Stomach (tissue), 19 donors: ENCODE measurements at places on chromosomes 7 and 10. TPM values are rescaled to one million over a fixed set of nuclear protein-coding genes. Genes with fewer than 3 reads are reported as not detected.

DNA sequence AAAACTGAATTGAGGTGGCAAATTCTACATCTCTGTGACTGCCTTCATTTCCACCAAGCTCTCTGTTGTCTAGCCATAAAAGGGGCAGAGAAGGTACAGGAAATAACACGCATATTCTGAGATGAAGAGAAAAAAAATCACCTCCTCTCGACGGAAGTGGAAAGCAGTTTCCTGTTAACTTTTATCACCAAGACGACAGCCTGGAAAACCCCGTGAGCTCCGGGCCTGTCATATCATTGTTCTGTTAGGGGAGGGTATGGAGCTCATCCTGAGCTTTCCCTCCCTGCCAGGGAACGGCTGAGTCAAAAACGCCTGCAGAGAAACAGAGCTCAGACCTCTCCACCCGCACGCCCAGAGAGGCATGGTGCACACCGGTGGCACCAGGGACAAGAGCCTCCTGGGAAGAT, 200.3 kb downstream of the PRPF18 start:
- H3K27ac ChIP-seq = peak overlapping the region; percentile 76
- peaks cover 7% of the 10 kb centered on the region for H3K4me1 ChIP-seq
- H3K4me3 ChIP-seq = no peak overlapping the region
- H3K27me3 ChIP-seq = no peaks in the 10 kb centered on the region
- DNase-seq = peak; percentile 82

GRCh38 chr10:76466836-76467503, 1035.5 kb downstream of the LRMDA start:
- no peaks in the 10 kb centered on the region for H3K4me1 ChIP-seq
- no peak for DNase-seq
- H3K4me3 ChIP-seq = no peak overlapping the region
- no peaks in the 10 kb centered on the region for H3K36me3 ChIP-seq

DNA sequence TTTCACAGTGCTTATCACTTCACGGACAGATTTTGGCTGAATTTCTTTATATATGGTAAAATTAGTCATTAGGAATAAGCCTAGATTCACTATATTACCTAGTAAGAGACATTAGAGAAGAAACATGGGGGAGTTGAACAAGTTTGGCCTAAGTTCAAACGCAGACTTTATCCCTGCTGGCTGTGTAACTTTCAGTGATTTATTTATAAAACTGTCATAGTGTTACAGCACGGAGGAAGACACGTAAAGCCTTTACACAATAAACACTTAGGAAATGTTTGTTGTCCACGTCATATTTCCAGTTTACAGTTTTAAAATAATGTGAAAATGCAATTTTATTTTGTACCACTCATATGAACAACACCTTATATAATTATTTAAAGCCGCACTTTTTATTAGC, 661.5 kb downstream of the MAGI2 start:
- H3K36me3 ChIP-seq = no peaks in the 10 kb centered on the region
- no peak overlapping the region for H3K27ac ChIP-seq
- H3K4me1 ChIP-seq = no peaks in the 10 kb centered on the region
- H3K4me3 ChIP-seq = no peak overlapping the region
- no peaks in the 10 kb centered on the region for H3K27me3 ChIP-seq
- DNase-seq = peak; percentile 8

The PON1 gene
- polyA plus RNA-seq = 0.30 TPM

GRCh38 chr7:92135052-92135889, 994 bp upstream of the CYP51A1 start:
- H3K36me3 ChIP-seq = peaks cover 9% of the 10 kb centered on the region
- H3K27me3 ChIP-seq = no peaks in the 10 kb centered on the region
- H3K27ac ChIP-seq = peak overlapping the region; percentile 98
- peak; percentile 28 for DNase-seq
- H3K4me1 ChIP-seq = peaks cover 7% of the 10 kb centered on the region

- H3K27me3 ChIP-seq = no peaks in the 10 kb centered on the region
- no peak for DNase-seq
- H3K36me3 ChIP-seq = peaks cover 4% of the 10 kb centered on the region
- no peak overlapping the region for H3K27ac ChIP-seq
Observed at GRCh38 chr7:111860248-111860647, 298.0 kb upstream of the IMMP2L start.

GRCh38 chr7:65429642-65430343, 56.1 kb downstream of the ZNF92 start:
- no peak overlapping the region for H3K27ac ChIP-seq
- DNase-seq = no peak
- H3K4me3 ChIP-seq = no peak overlapping the region
- H3K36me3 ChIP-seq = no peaks in the 10 kb centered on the region
- no peaks in the 10 kb centered on the region for H3K27me3 ChIP-seq

DNA sequence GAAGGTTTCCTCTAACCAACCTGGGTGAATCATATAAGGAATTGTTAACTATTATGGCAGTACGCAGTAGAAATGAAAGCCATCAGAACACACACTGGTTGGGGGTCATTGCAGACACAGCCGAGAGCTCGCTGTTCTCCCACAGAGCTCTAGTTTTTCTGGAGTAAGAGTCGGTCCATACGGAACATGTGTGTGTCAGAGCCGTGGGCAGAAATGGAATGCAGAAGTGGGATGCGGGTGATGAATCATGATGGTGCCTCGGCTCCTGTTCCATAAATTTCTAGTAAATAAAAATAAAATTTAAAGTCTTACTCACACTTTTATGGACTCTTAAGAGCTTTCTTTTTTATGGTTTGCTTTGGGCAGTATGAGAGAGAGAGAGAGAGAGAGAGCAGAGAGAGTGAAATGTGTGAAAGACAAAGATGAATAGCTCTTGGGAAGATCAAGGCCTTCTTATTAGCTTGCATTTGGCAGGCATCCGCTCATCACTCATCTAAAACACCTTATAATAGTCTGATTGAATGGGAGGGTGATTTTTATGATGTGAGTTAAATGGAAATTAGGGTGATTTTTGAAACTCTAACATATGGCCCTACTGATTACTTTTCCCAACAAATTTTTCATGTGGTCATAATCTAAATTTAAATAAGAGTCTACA, 98.8 kb upstream of the PFKP start:
- peaks cover 7% of the 10 kb centered on the region for H3K27me3 ChIP-seq
- no peaks in the 10 kb centered on the region for H3K36me3 ChIP-seq
- no peaks in the 10 kb centered on the region for H3K4me1 ChIP-seq

DNA sequence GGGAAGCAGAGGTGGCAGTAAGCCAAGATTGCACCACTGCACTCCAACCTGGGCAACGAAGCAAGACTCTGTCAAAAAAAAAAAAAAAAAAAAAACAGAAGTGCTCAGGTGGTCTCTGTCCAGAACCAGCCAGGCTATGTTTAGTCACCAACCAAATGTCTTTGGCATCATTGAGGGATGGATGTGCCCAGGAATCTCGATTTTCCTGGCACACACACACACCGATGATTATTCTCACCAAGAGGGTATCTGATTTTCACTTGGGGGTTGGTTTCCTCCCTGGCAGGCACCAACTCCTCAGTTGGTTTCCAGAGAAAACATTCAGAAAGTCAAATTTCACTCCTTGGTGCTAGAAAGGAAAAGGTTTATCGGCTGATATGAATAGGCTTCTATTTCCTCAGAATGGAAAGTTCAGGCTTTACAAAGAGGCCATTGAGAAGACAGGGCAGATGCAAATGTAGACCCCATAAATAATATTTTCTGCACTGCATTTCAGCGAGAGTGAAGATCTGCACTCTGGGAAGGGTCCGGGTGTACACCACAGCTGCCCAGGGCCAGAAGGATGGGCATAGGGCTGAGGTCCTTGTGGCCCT, 154.8 kb downstream of the TNS3 start:
- H3K4me1 ChIP-seq = peaks cover 15% of the 10 kb centered on the region
- H3K36me3 ChIP-seq = peaks cover 60% of the 10 kb centered on the region
- no peaks in the 10 kb centered on the region for H3K27me3 ChIP-seq
- H3K27ac ChIP-seq = no peak overlapping the region
- no peak overlapping the region for H3K4me3 ChIP-seq

The GLI3 gene
- 2.8 TPM for polyA plus RNA-seq

The PPP1R3C gene
- 21.1 TPM for polyA plus RNA-seq

The CTAGE6 gene
- not detected for polyA plus RNA-seq

- no peak overlapping the region for H3K4me3 ChIP-seq
- no peak for DNase-seq
- peaks cover 18% of the 10 kb centered on the region for H3K4me1 ChIP-seq
- no peak overlapping the region for H3K27ac ChIP-seq
Observed at GRCh38 chr10:6738112-6738768, 158.2 kb upstream of the PRKCQ start.

The CALML3 gene
- 64.6 TPM for polyA plus RNA-seq

The MAGI2 gene
- 1.4 TPM for polyA plus RNA-seq

The CDHR1 gene
- polyA plus RNA-seq = 6.8 TPM

- no peaks in the 10 kb centered on the region for H3K36me3 ChIP-seq
- no peak for DNase-seq
- no peaks in the 10 kb centered on the region for H3K4me1 ChIP-seq
- H3K4me3 ChIP-seq = no peak overlapping the region
- no peaks in the 10 kb centered on the region for H3K27me3 ChIP-seq
Observed at GRCh38 chr7:3193379-3194120, 107.5 kb upstream of the SDK1 start.

The OR13A1 gene
- polyA plus RNA-seq = 0.40 TPM

DNA sequence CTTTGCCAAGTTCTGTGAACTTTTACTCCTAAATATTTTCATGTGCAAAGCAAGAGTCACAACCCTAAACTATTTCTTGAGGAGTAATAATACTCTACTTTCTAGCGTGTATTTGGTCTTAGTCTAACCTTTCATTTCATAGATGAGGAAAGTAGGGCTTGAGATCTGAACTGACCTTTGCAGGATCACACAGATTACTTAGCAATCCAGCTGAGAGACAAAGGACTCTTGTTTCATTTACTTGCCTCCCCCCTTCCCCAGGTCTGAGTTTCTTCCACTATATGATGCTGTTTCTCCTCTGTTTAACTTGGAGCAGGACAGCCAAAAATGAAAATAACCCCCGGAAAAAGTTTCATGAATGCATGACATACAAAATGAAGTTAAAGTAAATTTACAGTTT, 75.3 kb upstream of the PTN start:
- H3K36me3 ChIP-seq = no peaks in the 10 kb centered on the region
- no peak overlapping the region for H3K27ac ChIP-seq
- no peak overlapping the region for H3K4me3 ChIP-seq

The SUGCT gene
- 1.4 TPM for polyA plus RNA-seq

- H3K4me3 ChIP-seq = no peak overlapping the region
- no peaks in the 10 kb centered on the region for H3K4me1 ChIP-seq
- H3K27me3 ChIP-seq = no peaks in the 10 kb centered on the region
- H3K36me3 ChIP-seq = peaks cover 83% of the 10 kb centered on the region
- peak; percentile 7 for DNase-seq
Observed at GRCh38 chr10:35040760-35041501, 49.2 kb downstream of the CUL2 start.

DNA sequence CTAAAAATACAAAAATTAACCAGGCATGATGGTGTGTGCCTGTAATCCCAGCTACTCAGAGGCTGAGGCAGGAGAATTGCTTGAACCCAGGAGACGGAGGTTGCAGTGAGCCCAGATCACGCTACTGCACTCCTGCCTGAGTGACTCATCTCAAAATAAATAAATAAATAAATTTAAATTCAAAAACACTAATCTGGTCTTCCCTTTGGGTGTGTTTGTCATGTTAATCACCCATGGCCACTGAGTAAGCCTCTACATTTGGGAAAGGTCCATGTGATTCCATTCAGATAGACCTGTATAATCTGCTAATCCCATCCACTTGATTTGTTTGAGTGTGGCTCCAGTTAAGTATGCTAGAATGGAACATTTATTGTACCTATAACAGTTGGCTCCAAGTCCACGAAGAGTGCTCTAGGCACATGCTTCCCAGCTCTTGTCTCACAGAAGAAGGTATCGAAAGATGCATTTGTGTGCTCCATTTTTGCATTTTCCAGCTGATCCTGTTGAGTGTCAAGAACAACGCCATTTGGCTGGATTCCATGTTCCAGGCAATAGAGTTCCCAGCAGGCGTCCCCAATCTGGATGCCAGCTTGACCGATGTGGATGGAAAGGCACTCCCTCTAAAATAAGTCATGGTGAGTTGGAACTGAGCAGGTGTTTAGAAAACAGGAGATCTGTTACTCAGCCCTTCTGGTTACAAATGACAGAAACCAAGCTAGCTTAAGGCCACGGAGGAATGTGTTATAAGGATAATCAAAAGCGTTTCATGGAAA, 4.0 kb downstream of the TUBAL3 start:
- no peaks in the 10 kb centered on the region for H3K4me1 ChIP-seq
- no peak overlapping the region for H3K4me3 ChIP-seq
- no peaks in the 10 kb centered on the region for H3K36me3 ChIP-seq

- no peak for DNase-seq
- no peaks in the 10 kb centered on the region for H3K27me3 ChIP-seq
- no peak overlapping the region for H3K4me3 ChIP-seq
Observed at GRCh38 chr7:118758582-118758981, 534.1 kb downstream of the ANKRD7 start.

The GPR37 gene
- 0.15 TPM for polyA plus RNA-seq

The PRPS1L1 gene
- not detected for polyA plus RNA-seq

The INHBA gene
- polyA plus RNA-seq = 0.85 TPM

The CCDC172 gene
- polyA plus RNA-seq = not detected

DNA sequence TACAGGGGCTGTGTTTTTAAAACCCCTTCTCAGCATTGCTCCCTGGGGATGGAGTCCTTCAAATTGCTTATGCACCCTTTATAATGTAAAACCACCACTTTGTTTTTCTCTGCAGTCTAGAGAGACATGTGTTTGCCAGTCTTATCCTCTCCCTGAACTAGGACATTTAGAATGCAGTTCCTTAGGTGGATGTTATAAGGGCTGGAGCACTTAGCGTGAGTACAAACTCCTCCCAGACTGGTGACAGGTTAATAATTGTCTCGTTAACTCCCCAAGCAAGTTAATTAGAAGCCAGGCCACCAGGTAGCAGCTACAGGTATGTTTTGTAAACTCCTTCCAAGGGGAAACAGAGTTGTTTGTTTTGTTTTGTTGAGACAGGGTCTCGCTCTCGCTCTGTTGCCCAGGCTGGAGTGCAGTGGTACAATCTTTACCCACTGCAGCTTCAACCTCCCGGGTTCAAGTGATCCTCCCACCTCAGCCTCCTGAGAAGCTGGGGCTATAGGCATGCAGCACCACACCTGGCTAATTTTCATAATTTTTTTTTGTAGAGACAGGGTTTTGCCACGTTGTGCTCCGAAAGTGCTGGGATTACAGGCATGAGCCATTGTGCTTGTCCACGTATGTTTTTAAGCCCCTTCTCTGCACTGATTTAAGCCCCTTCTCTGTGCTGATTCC, 100.2 kb downstream of the FAM107B start:
- H3K4me1 ChIP-seq = no peaks in the 10 kb centered on the region
- no peaks in the 10 kb centered on the region for H3K36me3 ChIP-seq
- no peaks in the 10 kb centered on the region for H3K27me3 ChIP-seq
- no peak overlapping the region for H3K4me3 ChIP-seq
- peak; percentile 41 for DNase-seq
- peak overlapping the region; percentile 21 for H3K27ac ChIP-seq

GRCh38 chr10:118965096-118965495, 64.4 kb upstream of the NANOS1 start:
- H3K4me3 ChIP-seq = no peak overlapping the region
- no peaks in the 10 kb centered on the region for H3K36me3 ChIP-seq
- H3K4me1 ChIP-seq = peaks cover 3% of the 10 kb centered on the region
- no peak overlapping the region for H3K27ac ChIP-seq

DNA sequence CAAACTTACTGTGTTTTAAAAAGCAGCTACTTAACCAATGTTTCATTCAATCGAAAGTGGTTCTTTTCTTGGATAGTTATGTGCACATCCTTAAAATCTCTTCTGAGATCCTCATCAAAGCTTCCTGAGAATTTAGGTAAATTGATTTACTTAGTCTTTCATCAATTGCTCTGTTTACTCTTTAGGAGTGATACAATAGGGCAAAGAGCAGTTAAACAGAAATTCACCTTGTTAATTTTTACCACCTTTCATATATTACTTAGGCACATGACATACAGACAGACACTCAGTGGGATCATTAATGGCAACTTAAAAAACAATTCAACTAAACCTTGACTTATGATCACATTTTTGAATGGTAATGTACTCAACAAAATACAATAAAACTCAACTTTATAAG, 456.3 kb downstream of the DGKB start:
- no peaks in the 10 kb centered on the region for H3K27me3 ChIP-seq
- no peaks in the 10 kb centered on the region for H3K36me3 ChIP-seq
- H3K4me1 ChIP-seq = no peaks in the 10 kb centered on the region
- no peak overlapping the region for H3K4me3 ChIP-seq

The FAM180A gene
- 0.08 TPM for polyA plus RNA-seq
